ENCODE measurements at places on chromosomes 1 and 21.

- DNase-seq: no peak
These were observed 498 bp downstream of the KRTAP10-2 start for GRCh38 chr21:44550807-44551206.

DNA sequence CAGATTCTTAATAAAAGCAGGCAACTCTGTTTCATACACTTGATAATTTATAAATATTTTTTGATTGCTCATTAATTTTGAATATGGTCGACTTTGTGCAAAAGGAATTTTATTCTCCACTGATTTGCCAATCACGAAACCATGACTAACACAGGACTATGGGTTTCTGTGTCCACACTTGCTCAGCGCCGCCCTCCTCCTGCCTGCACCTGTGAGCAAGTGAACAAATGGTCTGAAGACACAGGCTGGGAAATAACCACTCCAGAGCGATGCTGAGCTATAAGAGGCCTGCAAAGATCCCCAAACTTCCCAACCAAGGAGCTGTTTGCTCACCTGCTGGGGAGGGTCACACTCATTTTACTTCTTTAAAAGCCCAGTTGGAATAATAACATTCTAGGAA is 19.6 kb downstream of the ABCB10 start:
- DNase-seq: no peak

DNA sequence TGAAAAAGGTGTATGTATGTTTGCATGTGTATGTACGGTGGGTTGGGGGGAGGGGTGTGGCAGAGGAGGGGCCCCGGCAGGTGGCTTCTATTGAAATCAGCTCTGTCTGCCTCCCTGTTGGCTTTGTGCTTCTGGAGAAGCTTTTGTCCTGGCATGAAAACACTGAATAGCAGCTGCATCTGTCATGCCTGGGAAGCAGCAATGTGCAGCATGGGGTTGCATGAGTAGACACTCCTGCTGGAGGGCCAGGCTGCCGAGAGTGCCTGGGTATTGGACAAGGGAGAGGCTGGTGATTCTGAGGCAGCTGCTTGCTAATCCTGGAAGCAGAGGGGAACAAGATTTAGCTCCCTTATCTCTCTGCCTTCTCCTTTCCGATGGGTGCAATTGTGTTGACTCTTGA is 20.5 kb downstream of the MAPKAPK2 start:
- DNase-seq: no peak

- no peak for DNase-seq
These were observed 213.5 kb downstream of the SMYD3 start for GRCh38 chr1:246293366-246294121.

DNA sequence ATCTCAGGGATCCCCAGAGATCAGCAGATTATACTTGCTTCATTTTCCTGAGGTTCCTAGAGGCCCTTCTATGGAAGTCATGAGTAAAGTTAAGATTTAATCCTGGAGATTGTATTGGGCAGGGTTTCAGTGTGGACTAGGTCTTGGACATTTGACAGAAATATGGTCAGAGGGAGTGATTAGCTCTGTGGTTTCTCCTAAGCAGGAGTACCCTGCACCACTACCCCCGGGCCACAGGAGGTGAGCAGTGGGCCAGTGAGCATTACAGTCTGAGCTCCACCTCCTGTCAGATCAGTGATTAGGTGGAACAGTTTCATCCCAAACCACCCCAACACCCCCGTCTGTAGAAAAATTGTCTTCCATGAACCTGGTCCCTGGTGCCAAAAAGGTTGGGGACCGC is 43.2 kb downstream of the PHACTR4 start:
- no peak for DNase-seq

GRCh38 chr1:91732291-91733107 is 153.5 kb downstream of the TGFBR3 start:
- DNase-seq: no peak
